ENCODE measurements at places on chromosomes 3 and 15.

DNA sequence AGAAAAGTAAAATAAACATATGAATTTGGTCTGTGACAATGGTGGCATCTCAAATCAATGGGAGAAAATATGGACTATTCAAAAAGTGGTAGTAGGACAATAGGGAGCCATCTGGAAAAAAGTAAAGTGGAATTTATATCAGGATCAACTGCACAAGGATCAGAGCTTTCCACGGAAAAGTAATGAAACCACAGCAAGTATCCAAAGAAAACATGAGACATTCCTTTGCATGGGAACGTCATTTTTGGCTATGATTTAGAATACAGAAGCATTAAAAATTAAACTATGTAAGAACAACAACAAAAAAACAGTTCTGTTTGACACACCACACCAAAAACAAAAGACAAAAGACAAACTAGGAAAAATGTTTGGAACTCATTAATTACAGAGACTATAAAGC, 18.7 kb downstream of the CRBN start:
- DNase-seq, result no peak

GRCh38 chr15:82549199-82549665, 9.0 kb upstream of the RPS17 start:
- no peak for DNase-seq

- no peak for DNase-seq
Measured at GRCh38 chr15:33425142-33425541, 114.4 kb downstream of the RYR3 start.

- DNase-seq, result no peak
Measured at GRCh38 chr3:14485981-14486380, 54.2 kb downstream of the GRIP2 start.

DNA sequence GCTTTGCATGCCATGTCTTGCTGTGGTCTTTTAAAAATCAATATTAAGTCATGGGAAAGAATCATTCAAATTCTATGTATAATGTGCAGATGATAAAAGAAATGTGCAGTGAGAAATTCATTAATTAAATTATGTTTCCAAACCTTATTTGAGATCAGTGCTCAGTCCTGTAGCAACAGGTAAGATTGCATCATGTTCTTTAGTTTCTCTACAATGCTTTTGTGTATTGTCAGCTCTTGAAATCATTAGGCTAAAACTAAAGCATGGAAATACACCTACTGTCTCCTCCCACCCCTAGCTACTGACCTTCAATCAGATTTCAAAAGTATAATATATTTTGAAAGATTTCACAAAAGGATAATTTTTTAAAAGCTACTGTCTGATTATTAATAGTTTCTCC, 612.7 kb downstream of the ROBO2 start:
- no peak for DNase-seq

GRCh38 chr3:124584245-124584551, 146.1 kb upstream of the UMPS start:
- no peak for DNase-seq

GRCh38 chr3:132245552-132246142, 71.6 kb upstream of the ACP3 start:
- DNase-seq, result no peak

GRCh38 chr3:169992156-169992555, 25.5 kb downstream of the SEC62 start:
- DNase-seq, result no peak

DNA sequence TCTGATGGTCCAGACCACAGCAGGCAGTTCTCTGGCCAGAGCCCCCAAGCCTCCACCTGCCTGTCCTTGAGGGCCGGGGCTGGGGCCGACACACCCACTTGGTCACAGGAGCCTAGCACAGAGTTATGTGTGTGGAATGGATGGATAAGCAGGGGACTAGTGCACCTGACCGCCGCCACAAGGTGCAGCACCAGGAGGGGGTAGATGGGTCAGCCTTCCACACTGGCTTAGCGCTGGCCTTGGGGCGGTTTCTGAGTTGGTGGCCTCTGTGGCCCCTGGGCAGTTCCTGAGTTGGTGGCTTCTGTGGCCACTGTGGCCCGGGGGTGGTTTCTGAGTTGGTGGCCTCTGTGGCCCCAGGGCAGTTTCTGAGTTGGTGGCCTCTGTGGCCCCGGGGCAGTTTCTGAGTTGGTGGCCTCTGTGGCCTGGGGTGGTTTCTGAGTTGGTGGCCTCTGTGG, 75.8 kb downstream of the FBLN2 start:
- no peak for DNase-seq

DNA sequence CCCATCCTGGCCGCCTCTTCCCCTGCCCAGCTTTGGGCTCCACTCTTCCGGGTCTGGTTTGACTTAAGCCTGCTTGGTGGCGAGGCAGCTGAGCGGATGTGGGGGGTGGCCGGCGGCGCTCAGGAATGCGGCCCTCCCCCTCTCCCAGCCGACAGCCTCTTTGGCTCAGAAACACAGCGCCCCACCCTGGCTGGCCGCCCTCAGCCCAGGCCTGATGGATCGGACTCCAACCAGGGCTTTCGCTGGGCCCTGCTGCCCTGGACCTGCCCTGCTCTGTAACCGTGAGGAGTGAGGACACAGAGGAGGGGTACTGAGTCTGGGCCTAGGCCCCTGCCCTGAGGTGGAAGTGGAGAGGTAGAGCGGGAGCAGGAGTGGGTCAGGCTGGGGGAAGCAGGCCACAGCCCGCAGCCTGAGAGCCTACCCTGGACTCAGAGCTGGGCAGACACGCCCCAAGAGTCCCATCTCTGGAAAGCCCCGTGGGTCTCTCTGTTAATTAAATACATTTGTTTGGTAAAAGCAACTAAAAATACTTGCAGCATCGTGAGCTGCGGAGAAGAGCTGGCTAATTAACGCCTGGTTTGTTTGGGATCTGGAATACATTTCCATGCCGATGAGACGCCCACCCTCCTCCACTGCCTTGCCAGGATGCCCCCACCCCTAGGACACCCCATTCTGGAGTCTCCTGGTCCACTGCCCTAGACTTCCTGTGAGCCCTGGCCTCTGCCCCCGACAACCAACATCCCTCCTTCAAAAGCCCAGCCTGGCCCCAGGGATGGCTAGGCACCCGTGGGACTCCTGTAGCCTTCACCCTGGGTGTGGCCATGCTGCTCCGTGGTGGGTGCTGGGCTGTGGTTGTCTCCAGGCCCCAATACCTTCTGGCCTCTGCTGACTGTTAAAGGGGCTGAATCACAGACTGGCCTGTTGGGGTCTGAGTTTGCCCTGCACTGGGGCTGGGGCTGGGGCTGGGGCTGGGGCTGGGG, 19.6 kb downstream of the PLXNA1 start:
- peak; percentile 95 for DNase-seq

- DNase-seq, result no peak
Measured at GRCh38 chr3:159994182-159994581, 5.5 kb downstream of the IL12A start.

GRCh38 chr3:62587579-62588031, 214.3 kb upstream of the FEZF2 start:
- no peak for DNase-seq

DNA sequence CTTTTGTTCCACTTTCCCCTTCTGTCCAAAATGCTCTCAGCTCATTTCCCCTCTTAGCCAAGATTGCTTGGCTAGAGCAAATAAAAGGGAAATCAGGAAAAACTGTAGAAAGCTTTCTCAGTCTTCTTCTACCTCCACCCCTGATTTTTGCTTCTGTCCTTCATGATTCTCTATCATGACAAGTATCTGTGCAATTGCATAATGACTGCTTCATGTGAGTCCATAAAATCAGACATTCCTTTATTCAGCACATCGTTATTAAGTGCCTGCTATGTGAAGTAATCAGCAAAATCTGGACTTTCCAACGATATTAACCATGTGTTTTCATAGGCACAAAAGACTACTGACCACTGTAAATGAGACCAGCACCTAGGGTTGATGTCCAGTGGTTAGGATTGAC, 321.5 kb upstream of the CBLB start:
- no peak for DNase-seq

DNA sequence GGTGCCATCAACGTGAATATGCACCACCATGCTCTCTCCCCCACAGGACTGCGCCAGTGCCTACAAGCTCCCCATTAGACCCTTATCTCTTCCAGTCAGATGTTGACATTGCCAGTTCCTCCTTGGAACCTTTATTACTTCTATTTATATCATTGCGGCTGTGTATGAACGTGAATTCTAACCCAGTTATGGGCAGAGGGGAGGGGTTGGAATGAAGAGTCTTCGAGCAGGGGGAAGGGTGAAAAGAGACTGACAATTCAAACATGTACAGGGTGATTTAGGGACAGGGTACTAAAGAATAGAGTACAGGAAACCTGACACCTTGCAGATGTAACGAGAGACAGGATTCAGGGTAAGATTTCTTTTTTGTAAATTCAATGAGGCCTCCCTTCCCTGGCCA, 41.8 kb upstream of the ST6GAL1 start:
- peak; percentile 30 for DNase-seq

DNA sequence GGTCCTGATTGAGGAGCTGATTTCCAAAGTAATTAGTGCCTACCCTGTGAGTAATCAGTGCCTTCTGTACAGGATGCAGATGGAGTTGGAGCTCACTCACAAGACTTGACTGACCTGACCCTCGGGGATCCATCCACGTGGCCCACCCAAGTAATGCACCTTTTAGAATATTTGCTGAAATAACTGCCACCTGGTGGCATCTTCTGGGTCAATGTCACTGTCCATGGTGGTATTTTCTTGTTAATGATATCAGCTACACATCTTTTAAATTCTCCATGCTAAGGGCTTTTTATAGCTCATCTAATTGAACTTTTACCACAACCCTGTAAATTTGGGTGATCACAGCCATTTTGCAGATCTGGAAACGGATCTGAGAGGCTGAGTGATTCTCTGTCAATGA, 74.3 kb upstream of the ANKRD34C start:
- DNase-seq, result no peak

DNA sequence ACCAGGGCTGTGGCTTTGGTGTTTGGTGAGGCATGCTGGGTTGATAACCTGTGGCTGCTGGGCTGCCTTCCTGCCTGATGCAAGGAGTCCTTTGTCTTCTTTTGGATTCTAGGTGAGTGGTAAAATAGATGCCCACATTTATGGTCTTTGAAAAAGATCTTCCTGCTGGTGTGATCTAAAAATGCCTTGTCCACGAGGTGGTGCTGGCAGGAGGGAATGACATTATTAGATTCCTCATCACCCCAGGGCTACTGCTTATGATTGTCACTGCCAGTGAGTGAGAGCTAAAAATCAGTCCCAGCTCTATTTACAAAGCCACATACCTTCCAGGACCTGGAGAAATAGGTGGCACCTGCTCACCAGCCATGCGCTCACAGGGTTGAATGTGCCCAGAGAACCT, 355.5 kb upstream of the ROPN1 start:
- DNase-seq, result no peak

GRCh38 chr15:63460210-63461155, 43.9 kb upstream of the USP3 start:
- DNase-seq, result no peak

- DNase-seq, result no peak
Measured at GRCh38 chr3:155512867-155513261, 219.4 kb upstream of the STRIT1 start.

DNA sequence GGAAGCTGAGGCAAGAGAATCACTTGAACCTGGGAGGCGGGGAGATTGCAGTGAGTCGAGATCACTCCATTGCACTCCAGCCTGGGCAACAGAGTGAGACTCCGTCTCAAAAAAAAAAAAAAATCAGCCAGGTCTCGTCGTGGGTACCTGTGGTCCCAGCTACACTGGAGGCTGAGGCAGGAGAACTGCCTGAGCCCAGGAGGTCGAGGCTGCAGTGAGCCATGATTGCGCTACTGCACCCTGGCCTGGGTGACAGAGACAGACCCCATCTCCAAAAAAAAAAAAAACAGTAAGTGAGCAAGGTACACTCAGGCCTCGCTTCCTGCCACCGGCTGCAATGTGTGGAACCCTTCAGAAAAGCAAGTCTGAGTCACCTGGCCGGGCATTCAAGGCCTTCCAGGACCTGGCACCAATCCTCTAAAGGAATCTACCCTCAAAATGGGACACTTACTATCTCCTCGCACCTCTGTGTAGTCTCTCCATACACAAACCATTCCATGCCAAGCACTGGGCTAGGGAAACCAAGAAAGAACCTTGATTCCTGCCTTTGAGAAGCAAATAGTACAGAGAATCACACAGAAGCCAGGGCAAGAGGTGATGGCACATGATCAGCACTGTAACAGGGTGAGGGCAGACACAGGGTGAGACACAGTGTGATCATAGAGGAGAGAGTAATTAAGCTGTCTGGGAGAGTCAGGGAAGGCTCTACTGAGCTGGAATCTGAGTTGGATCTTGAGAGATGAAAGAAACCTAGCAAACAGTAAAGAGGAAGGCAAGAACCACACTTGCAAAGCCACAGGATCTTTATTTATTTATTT, 9.7 kb downstream of the SCAMP2 start:
- no peak for DNase-seq

DNA sequence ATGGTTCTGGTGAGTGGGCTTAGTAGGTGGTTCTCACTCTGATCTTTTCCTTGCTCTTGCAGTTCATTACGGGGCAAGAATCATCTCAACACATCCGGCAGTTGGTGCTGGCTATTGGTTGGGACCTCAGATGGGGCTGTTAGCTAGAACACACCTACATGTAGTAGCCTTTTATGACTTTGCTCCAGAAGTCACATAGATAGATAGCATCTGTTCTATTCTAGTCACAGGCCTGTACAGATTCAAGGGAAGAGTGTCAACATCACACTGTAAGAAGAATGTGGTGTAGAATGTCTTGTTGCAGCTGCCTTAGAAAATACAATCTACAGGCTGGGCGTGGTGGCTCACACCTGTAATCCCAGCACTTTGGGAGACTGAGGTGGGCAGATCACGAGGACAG, 15.1 kb downstream of the RAB5A start:
- DNase-seq, result no peak

DNA sequence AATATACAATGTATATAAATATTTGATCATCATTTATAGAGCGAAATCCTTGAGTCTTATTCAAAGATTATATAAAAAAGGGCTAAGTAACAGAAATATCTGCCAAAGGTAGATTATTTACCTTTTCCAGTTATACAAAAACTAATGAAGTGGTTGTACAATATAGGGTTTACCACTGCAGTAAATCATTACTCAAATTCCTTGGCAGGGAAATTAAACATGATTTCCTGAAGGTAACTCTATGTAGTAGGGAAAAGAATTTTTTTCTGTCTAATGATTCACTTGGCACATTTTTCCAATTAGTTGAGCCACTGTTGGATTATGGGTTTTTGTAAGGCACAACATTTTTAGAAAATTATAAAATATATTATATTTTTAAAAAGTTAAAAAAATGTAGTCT, 129.6 kb downstream of the NR2F2 start:
- DNase-seq, result no peak

DNA sequence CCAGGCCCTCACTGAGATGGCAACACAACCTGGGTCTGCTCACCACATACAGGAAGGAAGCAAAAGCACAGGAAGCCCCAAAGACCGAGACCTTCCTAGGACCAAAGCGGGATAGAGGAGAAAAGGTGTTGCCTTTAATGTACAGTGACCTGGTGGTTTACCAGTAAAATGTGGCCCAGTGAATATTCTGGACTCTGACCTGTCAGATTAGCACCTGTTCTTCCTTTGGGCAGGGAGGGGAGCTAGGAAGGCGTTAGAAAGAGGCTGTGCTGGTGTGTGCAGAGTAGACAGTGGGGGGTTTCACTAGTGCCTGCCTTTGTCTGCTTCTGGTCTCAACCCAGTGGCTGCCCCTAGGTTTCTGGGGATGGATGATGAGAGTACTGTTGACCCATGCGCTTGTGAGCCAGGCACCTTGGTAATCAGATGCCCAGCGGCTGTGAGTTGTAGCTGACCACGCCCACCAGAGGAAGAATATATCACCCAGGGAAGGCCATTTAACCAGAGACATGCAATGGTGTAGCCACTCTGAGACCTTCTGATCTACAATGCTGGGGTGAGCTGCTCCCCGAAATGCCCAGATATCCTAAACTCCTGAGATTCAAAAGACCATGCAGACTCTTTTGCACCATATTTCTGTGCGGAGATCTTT, 90.1 kb upstream of the NEO1 start:
- no peak for DNase-seq

GRCh38 chr3:192636517-192637444, 90.6 kb downstream of the FGF12 start:
- no peak for DNase-seq

Data from GM23338 (cell line).